ENCODE measurements at places on chromosomes 5 and 9. TPM values are rescaled to one million over a fixed set of nuclear protein-coding genes. Genes with fewer than 3 reads are reported as not detected.

GRIA1 gene
- polyA plus RNA-seq: not detected

SLC6A7 gene
- polyA plus RNA-seq: not detected

PKD2L2 gene
- not detected for polyA plus RNA-seq

SYNPO gene
- 0.01 TPM for polyA plus RNA-seq

ARHGAP26 gene
- 0.40 TPM for polyA plus RNA-seq

SGCD gene
- not detected for polyA plus RNA-seq

GABRA6 gene
- not detected for polyA plus RNA-seq

ANKRD31 gene
- polyA plus RNA-seq: 0.04 TPM

CATSPER3 gene
- 0.61 TPM for polyA plus RNA-seq

NOXA1 gene
- polyA plus RNA-seq: 0.50 TPM

AGXT2 gene
- polyA plus RNA-seq: not detected

ADAMTSL2 gene
- not detected for polyA plus RNA-seq

LCN1 gene
- polyA plus RNA-seq: not detected

ADAMTS2 gene
- not detected for polyA plus RNA-seq

IFNB1 gene
- not detected for polyA plus RNA-seq

FOXD4L4 gene
- polyA plus RNA-seq: not detected

BTNL3 gene
- polyA plus RNA-seq: 0.44 TPM

STPG3 gene
- not detected for polyA plus RNA-seq

CCIN gene
- not detected for polyA plus RNA-seq

ZNF366 gene
- polyA plus RNA-seq: not detected

OTP gene
- 0.05 TPM for polyA plus RNA-seq

C5orf46 gene
- not detected for polyA plus RNA-seq

CCDC152 gene
- 4.0 TPM for polyA plus RNA-seq

TBC1D13 gene
- polyA plus RNA-seq: 18.6 TPM

G3BP1 gene
- 79.8 TPM for polyA plus RNA-seq

SCGB3A1 gene
- polyA plus RNA-seq: not detected

DPYSL3 gene
- polyA plus RNA-seq: not detected

KCNT1 gene
- not detected for polyA plus RNA-seq

NUP155 gene
- polyA plus RNA-seq: 37.1 TPM

MPDZ gene
- polyA plus RNA-seq: 5.8 TPM

KCNIP1 gene
- not detected for polyA plus RNA-seq

TLE4 gene
- polyA plus RNA-seq: 2.9 TPM

FRMD3 gene
- polyA plus RNA-seq: 0.34 TPM

PTGES gene
- not detected for polyA plus RNA-seq

BNIP1 gene
- 23.2 TPM for polyA plus RNA-seq

DMGDH gene
- polyA plus RNA-seq: not detected

LHX6 gene
- 12.0 TPM for polyA plus RNA-seq

C9orf72 gene
- 3.0 TPM for polyA plus RNA-seq

FAM153A gene
- polyA plus RNA-seq: not detected

MAP1B gene
- polyA plus RNA-seq: 12.5 TPM

HSPA5 gene
- 169 TPM for polyA plus RNA-seq

GNA14 gene
- 0.03 TPM for polyA plus RNA-seq

RIMOC1 gene
- polyA plus RNA-seq: 34.9 TPM

ADAMTS16 gene
- polyA plus RNA-seq: not detected

PCDHGA10 gene
- 0.01 TPM for polyA plus RNA-seq

MARCOL gene
- not detected for polyA plus RNA-seq

IL3 gene
- not detected for polyA plus RNA-seq

TLR4 gene
- not detected for polyA plus RNA-seq

HRH2 gene
- not detected for polyA plus RNA-seq

OSMR gene
- polyA plus RNA-seq: 1.1 TPM

PRR16 gene
- 7.2 TPM for polyA plus RNA-seq

CBY3 gene
- not detected for polyA plus RNA-seq

CARD9 gene
- 40.4 TPM for polyA plus RNA-seq

GHR gene
- polyA plus RNA-seq: not detected

RAD50 gene
- 35.6 TPM for polyA plus RNA-seq

REXO4 gene
- polyA plus RNA-seq: 58.8 TPM
